ENCODE measurements at places on chromosomes 3 and 15. TPM values are rescaled to one million over a fixed set of nuclear protein-coding genes. Genes with fewer than 3 reads are reported as not detected.

The TMEM266 gene
- 0.56 TPM for polyA plus RNA-seq

- no peak for DNase-seq
Observed at GRCh38 chr15:31609258-31609681, 282.6 kb downstream of the KLF13 start.

- DNase-seq: peak; percentile 59
Observed at GRCh38 chr15:85702321-85703101, 92.2 kb downstream of the KLHL25 start.

DNA sequence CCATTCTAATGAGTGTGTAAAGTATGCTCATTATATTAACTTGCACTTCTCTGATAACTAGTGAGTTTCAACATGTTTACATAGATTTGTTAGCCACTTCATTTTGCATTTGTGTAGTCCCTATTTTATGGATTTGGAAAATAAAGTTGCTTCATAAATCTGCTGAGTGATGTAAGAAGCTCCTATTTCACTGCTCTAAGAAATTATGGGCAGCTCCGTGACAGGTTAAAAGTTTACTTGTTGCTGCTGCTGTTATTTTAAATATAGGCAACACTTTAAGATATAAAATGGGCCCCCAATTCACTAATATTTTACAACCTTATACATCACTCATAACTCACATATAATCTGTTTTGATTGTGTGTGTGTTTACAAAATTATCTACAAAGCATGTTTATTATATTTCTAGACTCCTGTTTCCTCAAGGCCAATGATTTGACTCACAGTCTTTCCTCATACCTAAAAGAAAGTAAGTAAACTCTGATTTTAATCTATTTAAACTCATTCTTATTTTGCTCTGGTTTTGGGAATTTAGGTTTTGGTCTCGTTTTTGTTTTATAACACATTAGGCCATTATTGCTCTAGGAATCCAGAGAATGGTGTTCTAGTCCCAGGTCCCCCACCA, 51.7 kb upstream of the FILIP1L start:
- no peak for DNase-seq

GRCh38 chr15:67884514-67885174, 44.8 kb upstream of the RNU6-1 start:
- DNase-seq: peak; percentile 89

- DNase-seq: no peak
Observed at GRCh38 chr3:25558121-25558520, 106.6 kb downstream of the TOP2B start.

DNA sequence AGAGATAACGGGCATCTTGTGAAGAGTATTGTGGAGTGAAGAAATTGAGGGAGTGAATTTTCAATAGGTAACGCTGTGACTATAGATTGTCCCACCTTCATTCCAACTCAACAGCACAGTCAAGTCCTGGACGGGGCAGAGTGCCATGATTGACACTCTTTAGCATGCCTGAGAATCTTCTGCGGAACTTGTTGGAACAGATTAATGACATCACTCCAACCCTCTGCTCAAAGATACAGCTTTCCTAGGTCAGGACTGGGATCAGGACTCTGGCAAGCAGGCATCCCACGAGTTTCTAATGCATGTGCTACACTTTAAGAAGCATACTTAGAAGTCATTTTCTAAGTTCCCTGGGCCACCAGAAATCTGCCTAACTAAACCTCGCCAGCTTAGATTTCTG, 267.6 kb upstream of the CFAP20DC start:
- no peak for DNase-seq

The SPINK8 gene
- not detected for polyA plus RNA-seq

The CACNA2D2 gene
- 0.92 TPM for polyA plus RNA-seq

The BLOC1S6 gene
- polyA plus RNA-seq: 12.5 TPM

DNA sequence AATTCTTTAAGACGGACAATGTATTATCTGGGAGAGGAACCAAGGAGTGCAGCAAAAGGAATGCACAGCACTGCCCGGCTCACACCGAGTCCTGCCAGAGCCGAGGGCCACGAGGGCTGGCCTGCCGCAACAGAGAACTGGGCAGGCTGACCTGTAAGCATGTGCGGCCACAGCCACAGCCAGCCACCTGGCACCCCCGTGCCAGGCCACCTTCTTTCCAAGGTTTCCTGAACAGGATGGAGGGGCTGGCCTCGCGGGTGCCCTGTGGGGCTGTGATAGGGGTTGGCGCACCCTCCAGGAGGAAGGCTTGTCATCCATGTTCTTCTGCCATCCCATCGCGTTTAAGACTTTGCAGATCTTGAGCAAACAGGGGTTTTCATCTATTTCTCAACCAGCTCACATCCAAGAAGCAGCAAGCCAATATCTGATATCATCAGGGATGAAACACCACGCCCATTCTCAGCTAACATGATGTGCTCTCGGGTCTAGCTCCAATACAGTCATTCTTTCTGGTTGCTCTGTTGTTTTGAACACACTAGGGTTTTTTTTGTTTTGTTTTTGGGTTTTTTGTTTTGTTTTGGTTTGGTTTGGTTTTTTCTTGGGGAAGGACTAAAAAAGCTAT, 10.2 kb downstream of the CA12 start:
- DNase-seq: no peak

GRCh38 chr15:65553691-65554090, 23.4 kb downstream of the HACD3 start:
- DNase-seq: no peak

The MUSTN1 gene
- 12.9 TPM for polyA plus RNA-seq

DNA sequence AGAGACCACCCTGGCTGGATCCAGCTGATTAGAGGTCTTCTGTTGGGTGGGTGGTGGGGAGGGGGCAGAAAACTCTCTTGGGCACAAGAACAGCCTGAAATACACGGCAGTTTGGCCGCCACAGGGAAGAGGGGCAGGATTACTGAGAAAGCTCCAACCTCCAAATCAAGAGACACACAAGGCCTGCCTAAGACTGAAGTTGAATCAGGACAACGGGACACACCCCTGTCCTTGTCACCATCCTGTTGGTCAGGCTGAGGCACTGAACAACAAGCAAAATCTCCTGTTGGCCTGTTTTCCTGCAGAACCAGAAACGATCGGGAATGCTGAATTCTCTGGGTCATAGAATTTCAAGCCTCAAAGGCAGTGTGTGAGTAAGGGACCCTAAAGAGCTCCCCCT, 247.8 kb downstream of the FAM43A start:
- DNase-seq: no peak

The SPTBN5 gene
- 2.9 TPM for polyA plus RNA-seq

- DNase-seq: no peak
Observed at GRCh38 chr3:197289726-197290125, 8.7 kb downstream of the DLG1 start.

DNA sequence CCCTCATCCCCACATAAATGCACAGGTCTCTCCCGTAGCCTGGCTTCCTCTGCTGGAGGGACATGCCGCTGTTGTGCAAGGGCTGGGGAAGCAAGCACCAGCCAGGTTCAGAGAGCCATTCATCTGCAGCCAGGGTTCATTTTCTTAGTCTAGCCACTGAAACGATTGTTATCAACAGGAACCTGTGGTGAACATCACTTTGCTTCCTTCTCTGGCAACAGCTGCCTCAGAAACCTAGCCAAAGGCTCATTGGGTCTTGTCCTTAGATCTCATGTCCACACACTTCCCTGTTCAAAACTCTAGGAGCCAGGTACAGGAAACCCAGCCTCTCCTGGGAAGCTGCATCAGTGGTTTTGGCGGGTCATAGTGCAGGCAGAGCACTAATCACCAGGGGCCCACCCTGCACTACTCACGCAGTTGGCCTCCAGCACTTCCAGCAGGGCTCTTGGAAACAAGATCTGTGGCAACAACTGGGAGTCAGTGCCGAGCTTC, 47.0 kb downstream of the OXNAD1 start:
- peak; percentile 51 for DNase-seq

GRCh38 chr3:158097081-158097592, 9.1 kb downstream of the SHOX2 start:
- DNase-seq: no peak

All from stomach (tissue), 19 donors.